AG09319 (cell line): ENCODE measurements at places on chromosomes 16 and 17.
A peak's percentile ranks its signal among the peaks of the same experiment; 100 is the strongest.

GRCh38 chr17:78219396-78220150 is 5.5 kb downstream of the BIRC5 start:
- DNase-seq = no peak

GRCh38 chr16:66275775-66276428 is 90.6 kb upstream of the CDH5 start:
- no peak for DNase-seq

- DNase-seq = no peak
Observed at GRCh38 chr16:89344458-89344834, 126.9 kb downstream of the ZNF778 start.

DNA sequence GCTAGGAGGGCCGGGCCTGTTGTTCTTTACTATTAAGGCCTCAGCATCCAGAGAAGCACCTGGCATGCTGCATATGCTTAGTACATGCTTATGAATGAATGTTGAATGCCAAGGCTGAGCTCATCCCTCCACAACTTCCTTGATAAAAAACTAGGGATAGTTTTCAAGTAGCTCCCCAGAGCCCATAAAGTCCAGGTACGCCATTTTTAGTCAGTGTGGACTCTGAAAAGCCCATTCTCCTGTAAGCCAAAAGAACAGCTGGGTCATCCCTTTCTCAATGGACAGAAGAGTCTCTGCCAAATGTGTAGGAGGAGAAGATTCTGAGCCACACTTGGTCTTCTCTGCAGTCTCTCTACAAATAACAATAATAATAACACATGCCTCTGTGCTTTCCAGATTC is 8.9 kb upstream of the ITGB3 start:
- no peak for DNase-seq

- DNase-seq = peak; percentile 44
Observed at GRCh38 chr16:19844945-19845641, 39.6 kb downstream of the GPRC5B start.

GRCh38 chr16:28010671-28011070 is 52.8 kb downstream of the GSG1L start:
- no peak for DNase-seq

- no peak for DNase-seq
Observed at GRCh38 chr16:4613636-4614570, 785 bp downstream of the UBALD1 start.

- DNase-seq = no peak
Observed at GRCh38 chr16:55501549-55502322, 7.1 kb upstream of the LPCAT2 start.

- DNase-seq = no peak
Observed at GRCh38 chr17:28948873-28949184, 2.5 kb downstream of the PHF12 start.

DNA sequence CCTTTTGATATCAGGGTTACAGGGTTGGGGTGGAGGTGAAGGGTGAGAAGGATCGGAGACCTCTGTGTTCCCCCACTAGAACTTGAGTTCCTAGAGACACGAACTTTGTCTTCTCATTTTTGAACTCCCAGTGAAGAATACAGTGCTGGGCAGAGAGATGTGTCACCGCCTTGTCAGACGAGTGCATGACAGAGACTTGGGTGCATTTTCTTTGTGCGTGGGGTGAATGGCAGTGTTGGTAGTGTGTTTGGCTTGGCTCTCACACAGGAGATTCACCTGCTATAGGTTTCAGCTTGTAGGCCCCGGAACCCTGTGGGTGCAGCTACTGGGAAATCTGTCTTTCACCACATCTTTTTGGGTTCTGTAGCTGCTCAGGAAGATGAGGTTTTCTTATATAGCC is 40.0 kb upstream of the CCR7 start:
- DNase-seq = no peak

- no peak for DNase-seq
Observed at GRCh38 chr17:72719206-72719577, 373.3 kb downstream of the SLC39A11 start.

- no peak for DNase-seq
Observed at GRCh38 chr16:52494145-52494544, 52.8 kb downstream of the TOX3 start.

GRCh38 chr16:17386229-17386628 is 84.5 kb downstream of the XYLT1 start:
- no peak for DNase-seq
